Nucleus accumbens (tissue), 56 donors: ENCODE measurements at places on chromosomes 16 and 17.

DNA sequence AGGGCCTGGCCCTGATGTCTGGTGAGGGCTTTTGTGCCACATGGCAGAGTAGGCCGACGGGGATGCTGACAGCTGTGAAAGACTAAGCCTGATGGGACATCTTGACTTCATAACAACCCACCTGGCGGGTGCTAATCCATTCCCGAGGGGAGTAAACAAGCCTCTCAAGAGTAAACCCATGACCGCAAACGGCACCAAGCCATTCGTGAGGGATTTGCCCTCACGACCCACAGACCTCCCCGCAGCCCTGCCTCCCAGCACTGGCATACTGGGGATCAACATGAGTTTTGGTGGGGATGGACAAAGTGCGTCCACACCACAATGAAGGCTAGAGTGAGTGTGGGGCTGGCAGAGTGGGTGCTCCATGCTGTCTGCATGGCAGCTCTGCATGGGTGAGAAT lies 11.7 kb downstream of the RNF213 start:
- no peak for DNase-seq

- no peak for DNase-seq
Observed at GRCh38 chr17:18958611-18959010, 6.6 kb downstream of the SLC5A10 start.

DNA sequence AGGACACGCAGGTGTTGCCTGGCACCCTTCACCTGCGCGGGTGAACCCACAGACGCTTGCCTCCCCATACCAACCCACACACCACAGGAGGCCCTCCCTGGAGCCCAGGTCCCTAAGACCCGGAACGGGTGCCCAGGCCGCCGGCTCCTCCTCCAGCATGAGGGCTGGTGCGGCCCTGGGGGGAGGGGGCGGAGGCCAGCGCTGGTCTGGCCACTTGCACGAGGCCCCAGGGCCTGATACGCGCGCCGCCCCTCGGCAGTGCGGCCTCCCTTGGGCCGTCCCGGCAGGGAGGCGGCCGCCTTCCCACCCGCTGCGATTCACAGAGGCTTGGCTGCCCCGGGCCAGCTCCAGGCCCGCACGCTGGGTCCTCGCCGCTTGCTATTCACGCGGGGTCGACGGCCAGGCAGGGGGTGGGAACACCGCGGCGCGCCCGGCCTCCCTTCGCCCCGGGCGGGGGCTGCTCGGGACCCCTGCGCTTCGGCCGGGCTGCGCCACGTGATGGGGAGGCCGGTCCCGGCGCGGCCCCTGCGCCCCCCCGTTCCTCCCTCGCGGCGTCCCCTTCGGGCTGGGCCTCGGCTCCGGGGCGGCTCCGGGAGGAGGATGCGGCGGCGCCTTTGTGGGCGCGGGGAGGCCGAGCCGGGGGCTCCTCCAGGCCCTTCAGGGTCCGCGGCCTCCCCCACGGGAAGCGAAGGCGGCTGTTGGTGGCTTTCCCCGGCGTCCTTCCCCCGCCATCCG lies 685 bp downstream of the FASN start:
- no peak for DNase-seq

- no peak for DNase-seq
Observed at GRCh38 chr17:4586043-4586442, 1.7 kb downstream of the SMTNL2 start.

GRCh38 chr17:80668375-80669148 lies 123.9 kb downstream of the RPTOR start:
- no peak for DNase-seq

DNA sequence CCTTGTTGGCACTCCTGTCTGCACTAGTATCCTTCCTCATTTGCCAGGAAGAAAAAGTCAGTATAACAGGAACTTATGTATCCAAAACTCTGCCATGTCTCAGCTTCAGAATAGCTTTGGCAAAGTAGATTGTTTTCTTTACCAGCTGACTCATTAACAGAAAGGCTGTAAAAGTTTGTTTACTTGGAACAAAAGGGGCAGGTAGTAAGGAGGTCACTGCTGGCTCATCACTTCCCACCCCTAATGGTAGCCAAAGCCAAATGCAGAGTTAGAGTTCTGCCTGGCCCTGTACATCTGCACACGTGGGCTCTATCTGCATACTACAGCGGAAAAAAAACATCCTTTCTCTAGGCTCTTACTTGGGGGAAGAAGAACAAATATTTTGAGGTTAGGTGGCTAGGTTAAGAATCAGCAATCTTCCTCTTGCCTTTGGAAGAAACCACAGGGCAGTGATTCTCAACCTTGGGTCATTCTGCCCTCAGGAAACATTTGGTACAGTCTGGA lies 90.9 kb upstream of the BCAR1 start:
- DNase-seq = no peak

DNA sequence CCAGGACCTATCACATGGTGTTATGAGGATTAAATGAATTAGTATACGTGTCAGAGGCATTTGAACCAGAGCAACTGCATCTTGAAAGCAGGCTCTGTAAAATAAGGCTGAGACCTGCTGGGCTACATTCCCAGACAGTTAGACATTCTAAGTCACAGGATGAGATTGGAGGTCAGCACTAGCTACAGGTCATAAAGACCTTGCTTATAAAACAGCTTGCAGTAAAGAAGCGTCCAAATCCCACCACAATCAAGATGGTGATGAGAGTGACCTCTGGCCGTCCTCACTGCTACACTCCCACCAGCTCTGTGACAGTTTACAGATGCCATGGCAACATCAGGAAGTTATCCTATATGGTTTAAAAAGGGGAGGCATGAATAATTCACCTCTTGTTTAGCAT lies 71.8 kb downstream of the IRF8 start:
- DNase-seq = no peak

- DNase-seq = no peak
Observed at GRCh38 chr17:67689534-67690177, 28.1 kb upstream of the NOL11 start.

DNA sequence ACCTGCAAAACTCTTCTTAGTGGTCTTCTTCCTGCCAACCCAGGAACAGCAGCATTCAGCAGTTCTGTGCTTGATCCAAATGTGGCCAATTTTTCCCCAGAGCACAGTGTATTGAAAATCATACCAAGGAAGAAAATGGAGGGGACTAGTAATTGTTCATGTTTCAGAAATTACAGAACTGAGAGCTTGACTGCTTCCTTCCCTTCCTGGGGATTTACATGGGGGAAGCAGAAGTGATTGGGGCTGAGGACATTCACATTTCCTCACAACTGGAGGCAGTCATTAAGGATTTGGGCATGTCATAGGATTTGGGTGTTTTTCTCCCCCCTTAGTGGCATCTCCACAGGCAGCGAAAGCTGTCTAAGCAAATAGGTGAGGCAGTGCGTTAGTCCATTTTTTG lies 19.7 kb downstream of the CIITA start:
- DNase-seq = no peak

DNA sequence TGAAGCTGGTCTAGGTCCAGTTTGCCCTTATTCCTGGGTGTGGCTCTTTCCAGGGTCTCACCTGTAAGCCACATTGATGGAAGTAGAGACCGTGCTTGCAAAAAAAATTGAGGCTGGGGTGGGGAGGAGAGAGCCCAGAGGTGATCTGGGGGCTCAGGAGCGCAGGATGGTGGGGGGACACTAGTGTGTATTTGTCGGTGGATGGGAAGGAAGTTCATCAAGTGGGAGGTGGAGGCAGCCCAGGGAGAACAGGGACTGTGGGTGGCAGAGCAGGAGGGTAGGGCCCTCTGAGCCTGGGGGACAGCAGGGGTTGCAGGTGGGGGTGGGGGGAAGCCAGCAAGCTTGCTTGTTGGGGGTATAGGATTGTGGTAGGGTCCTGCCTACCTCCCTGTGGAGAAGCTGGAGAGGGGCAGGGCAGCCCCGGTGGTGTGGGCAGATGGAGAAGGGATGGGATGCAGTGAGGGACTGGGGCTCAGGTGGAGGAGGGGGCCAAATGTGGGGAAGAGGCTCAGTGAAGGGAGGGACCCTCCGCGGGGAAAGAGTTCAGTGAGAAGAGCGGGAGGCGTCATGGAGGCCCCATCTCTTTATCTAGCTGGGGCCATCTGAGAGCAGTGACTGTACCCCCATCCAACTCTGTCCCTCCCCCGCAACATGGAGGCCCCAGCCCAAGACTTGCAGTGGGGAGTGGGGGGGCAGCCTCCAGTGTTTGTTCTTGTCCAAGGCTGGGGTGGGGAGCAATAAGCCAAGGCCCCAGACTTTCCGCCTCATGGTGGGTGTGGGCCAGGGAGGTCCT lies 17.2 kb upstream of the TMEM92 start:
- DNase-seq = no peak

DNA sequence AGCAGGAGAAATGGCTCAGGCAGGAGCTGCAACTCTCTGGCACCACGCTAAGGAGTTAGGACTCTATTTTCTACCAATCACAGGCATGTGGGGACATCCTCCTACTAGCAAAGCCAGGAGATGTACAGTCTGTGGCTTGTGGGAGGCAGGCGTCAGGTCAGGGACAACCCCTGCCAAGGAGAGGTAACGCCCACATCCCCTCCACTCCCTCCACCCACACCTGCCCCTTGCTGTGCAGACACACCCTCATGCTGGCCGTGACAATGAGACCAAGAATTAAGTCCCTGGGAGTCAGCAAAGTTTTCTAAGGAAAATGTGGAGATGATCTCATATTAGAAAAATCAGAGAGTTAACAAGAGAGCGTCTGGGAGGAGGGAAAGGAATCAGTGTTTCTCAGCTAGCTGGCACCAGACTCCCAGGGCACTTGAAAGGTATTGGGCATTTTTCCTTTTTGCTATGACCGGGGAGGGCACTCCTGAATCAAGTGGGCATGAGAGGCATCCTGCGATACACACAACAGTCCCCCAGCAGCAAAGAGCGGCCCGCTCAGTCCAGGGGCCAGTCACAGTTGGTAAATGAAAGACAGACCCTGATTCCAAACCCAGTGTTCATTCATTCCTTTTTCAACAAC lies 87.3 kb upstream of the RPL38 start:
- no peak for DNase-seq

DNA sequence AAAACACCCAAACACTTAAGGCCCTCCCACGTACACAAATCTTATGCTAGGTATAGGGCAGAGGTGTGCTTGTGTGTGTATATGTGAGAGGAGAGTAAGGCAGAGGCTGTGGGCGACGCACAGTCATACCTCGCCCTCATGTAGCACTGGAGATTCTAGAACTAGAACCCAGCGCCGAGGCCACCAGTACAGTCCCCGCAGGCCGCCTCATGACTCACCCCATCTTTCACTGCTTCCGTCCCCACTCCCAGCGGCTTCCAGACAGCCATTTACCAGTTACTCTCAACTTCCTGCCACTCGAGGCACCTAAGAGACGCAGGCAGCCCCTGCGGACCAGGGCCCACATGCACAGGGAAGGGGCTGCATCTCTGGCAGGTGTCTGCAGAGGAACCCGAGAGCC lies 23.2 kb upstream of the CYTH1 start:
- DNase-seq = no peak

DNA sequence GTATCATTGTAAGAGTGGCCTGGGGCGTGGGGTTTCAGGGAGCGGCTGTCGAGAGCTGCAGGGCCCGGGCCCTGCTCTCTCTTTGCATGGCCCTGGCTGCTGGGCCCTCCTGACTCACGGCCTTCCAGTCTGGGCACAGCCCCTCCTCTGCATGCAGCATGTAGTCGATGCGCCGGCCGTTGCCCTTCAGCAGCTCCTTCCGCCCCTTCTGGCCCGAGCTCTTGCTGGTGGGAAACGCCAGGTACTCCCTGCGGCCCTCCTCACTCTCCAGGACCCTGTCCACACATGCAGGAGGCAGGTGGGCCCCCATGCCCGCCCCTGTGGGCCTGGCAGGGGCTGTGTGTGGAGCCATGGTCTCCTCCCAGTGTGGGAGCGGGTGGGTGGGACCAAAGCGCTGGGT lies 50.7 kb downstream of the PRMT7 start:
- DNase-seq = no peak

GRCh38 chr16:57727610-57728009 lies 8.0 kb upstream of the KATNB1 start:
- no peak for DNase-seq

DNA sequence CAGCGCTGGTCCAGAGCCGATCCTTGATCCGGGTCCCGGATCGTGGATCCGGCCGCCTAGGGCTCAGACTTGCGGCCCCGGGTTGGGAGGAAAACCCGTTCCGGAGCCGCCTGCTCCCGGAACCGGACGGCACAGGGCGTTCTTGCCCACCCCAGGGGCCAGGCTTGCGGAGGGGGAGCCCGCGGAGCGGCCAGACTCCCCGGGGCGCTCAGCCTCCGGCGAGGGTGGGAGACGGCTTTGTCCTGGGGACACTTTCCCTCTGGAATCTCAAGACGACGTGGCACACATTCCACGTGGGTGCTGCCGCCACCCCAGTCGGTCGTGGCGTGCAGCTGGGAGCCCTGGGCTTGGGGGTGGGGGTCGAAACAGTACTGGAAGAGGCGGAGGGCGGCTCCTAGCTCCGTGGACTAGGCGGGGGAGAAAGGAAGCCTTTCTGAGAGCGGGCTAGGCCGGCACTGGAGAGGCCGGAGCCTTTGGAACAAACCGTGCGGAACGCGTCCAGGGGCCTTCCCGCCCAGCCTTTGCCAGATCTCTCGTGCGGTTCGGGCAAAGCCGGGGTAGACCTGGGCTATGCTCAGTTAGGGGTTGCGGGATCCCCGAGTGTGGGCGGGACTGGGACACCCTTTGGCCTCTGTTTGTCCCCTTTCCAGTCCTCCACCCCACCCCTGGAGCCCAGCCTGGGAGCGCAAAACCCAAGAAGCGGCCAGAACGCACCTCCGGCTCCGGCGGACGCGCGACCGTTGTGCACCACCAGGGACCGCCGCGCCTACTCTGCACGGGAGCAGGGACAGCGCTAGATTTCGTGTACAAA lies 26.5 kb downstream of the SREBF1 start:
- no peak for DNase-seq

DNA sequence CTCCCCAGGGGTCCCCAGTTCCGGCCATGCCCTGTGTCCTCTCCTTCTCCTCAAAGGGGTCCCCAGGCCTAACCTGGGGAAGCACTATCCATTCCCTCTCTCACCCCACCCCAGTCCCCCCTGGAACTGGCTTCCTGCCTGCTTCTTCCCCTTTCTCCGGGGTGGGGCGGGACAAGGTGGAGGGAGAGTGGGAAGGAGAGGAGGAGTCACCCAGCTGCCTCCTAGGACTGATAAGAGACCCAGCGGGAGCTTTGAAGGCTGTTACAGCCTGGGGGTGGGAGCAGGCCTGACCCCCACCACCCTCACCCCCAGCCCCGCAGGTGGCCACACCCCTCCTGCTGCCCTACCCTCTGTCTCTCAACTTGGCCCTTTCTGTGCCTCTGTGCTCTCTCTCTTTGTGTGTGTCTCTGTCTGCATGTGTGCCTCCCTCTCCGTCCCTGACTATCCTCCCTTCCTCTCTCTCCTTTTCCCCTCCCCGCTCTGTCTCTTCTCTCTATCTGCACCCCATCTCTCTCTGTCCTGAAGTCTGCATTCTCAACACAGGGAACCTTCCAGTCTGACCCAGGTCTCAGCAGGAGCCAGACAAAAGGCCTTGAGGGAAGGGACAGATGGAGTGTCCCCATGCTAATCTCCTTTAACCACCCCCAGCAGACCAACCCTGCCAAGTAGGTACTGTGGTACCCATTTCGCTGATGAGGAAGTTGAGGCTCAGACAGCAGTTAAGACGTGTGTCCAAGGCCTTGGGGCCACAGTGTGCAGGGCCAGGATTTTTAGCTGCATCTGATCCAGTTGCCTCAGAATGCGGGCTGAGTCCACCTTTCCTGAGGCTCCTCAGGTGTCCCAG lies 66.1 kb downstream of the RAB11FIP4 start:
- DNase-seq = no peak

- DNase-seq = no peak
Observed at GRCh38 chr16:82732461-82732860, 105.7 kb downstream of the CDH13 start.
